ENCODE measurements at places on chromosomes 1 and 21.

DNA sequence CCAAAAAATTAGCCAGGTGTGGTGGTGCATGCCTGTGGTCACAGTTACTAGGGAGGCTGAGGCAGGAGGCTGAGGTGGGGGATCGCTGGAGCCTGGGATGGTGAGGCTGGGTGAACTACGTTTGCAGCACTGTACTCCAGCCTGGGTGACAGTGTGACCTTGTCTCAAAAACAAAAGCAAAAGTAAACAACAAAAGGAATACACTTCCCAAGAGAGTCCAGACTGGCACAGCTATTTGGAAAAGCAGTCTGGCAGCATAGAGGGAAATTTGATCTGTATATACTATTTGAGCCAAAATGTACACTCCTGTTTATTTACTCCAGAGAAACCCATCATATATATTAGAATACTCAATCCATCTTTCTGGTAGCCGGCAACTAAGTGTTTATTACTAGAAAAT lies 107.0 kb upstream of the HMCN1 start:
- DNase-seq: peak; percentile 4

DNA sequence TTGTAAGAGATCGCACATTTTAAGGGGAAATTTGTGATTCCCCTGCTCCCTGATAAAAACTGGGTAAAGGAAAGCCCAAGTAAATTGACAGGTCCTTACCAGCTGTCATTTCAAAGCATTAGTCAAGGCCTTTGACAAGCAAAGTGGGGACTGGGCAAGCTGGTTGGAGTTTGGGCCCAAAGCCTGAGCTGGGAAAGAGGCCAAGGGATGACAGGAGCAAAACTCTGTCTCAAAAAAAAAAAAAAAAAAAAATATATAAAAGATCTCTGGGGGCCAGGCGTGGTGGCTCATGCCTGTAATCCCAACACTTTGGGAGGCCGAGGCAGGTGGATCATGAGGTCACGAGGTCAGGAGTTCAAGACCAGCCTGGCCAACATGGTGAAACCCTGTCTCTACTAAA lies 36.9 kb downstream of the SLC2A1 start:
- DNase-seq: no peak

GRCh38 chr1:151193856-151194255 lies 3.9 kb upstream of the VPS72 start:
- DNase-seq: no peak

- DNase-seq: peak; percentile 31
These were observed 20.4 kb downstream of the SLC16A1 start for GRCh38 chr1:112935461-112936111.

DNA sequence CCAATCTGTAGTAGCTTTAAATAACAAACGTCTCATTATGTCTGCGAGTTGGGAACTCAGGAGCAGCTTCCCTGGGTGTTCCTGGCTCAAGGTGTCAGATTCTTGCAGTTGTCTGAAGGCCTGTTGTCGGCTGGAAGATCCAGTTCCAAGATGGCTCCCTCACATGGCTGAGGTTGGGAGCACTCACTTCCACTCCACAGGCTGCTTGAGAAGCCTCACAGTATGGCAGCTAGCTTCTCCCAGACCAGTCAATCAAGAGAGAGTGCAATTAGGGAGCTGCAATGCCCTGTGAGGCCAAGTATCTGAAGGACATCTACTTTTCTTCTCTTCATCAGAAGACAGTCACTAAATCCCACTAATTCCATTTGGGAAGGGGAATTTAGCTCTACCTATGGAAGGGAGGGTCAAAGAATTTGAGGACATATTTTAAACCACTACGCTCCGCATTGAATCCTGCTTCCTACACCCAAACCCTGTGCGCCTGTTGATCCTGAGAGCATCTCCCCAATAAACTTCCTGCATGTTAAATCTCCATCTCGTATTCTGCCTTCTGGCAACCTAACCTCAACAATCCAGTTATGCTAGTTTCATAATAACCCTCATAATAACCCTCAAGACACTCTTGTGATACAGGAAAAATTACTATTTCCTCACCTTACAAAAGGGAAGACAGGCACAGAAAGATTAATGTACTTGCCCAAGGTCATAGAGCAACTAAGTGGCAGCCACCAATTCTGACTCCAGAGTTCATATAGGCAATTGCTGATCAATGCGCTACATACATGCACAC lies 3.6 kb upstream of the VPS26C start:
- DNase-seq: no peak

DNA sequence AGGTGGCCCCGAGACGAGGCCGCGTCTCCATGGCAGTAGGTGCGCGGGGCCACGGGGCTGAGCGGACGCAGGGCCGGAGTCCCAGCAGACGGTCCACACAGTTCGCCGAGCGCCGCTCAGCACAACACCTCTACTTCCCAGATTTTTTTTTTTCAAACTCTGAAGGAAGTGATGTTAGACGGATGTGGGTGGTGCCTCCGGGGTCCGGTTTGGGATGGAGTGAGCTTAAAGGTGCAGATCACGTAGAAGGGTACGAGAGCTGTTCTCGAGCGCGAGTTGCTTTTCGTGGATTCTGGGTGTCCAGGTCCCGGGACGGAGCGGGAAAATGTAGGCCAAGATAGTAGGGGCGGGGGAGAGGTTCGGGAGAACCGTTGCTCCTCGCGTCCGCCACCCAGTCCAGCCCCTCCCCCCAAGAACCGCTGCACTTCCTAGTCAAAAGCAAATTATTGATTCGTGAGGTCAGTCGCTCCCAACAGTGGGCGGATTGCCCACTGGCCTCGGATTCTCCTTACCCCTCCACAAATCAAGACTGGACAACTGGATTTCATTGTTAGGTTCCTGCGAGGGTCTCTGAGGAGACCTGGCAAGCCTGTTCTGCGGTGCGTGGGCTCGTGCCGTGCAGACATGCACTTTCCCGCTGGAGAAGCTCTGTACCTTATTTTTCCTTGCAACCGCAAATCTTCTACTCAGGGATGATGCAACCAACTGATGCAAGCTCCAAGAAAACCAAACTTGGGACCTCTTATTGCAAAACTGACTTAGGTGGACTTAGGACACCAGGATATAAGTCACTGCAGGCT lies at the start of gene TXNDC12:
Gene TXNDC12, minus strand, starts transcription at position 126 of the 800 bp plus-strand sequence. Its CDS starts 95 bp downstream, at position 31.
- peak; percentile 89 for DNase-seq

DNA sequence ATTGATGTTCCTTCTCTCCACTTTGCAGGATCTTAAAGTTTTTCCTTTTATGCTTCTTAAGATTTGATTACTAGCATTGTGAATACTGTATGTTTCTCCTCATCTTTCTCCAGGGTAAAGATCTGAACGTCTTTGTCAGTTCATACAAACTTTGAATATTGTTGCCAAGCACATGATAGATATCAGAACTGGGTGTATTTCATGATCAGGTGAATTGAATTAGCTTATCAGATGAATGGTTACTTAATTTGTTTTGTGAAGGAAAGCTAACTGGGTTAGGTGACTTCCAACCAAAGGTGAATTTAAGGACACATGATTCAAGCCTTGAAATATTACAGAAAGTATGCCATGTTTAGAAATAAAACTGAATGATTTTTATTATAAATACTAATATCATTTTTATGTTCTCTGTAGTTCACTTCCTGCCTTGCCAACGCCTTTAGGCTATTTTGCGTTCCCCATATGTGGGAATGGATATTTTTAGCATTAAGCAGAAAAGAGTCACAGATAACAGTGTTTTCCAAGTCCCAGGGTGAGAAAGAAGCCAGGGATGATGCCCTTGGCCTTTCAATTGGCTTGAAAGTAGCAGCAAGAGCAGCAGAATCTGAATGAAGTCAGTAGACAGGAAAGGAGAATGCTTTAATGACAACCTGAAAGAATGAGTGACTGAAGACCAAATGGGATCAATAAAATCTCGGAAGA lies 752.1 kb downstream of the NCAM2 start:
- no peak for DNase-seq

- no peak for DNase-seq
These were observed 17.7 kb upstream of the NFIA start for GRCh38 chr1:61064673-61065072.

GRCh38 chr1:59034925-59035324 lies 251.1 kb upstream of the JUN start:
- no peak for DNase-seq

GRCh38 chr21:37877171-37877570 lies 39.1 kb downstream of the KCNJ6 start:
- no peak for DNase-seq

DNA sequence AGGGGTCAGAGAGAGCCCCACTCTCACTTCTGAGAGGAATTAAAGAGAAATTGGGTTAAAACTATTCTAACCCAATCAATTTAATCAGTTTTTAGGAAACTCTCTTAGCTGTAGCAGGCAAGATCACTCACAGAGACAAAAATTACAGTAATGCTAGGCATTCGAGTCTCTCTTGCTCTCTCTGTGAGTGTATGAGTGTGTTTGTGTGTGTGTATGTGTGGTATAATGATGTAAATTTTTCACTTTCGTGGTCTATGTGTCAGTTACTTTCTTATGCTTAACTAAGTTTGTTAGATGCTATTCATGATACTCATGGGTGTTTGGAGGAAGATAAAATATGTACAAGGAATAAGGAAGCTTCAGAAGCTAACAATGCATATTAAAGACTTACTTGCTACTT lies 131.3 kb downstream of the FASLG start:
- no peak for DNase-seq

DNA sequence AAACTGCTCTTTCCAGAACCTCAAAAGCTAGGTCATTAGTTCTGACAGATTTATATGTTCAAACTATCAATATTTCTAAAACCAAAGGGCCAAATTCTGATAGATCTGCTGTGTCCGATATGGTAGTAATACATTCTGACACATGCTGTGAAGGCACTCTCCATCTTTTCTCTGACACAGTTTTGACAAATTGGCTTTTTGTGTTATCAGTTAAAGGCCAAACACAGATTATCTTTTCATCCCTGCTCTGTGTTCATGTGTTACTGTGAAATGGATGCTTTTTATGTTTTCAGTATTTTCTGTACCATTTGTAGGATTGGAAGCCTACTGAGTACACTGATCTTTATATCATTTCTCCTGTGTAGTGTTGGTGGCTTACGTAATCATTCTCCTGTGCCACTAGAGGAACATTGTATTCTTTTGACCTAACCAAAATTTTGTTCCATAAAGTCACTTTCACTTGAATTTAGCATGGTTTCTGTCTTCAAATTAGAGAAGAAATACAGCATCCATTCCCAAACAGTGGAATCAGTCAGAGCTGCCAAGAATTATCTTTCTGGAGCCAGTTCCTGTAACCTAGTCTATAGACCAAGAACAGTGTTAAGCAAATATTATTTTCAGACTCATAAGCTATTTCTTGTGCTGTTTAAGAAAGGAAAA lies 137.2 kb downstream of the ADGRL2 start:
- peak; percentile 12 for DNase-seq

GRCh38 chr1:15510611-15511405 lies 13.2 kb downstream of the CASP9 start:
- no peak for DNase-seq

DNA sequence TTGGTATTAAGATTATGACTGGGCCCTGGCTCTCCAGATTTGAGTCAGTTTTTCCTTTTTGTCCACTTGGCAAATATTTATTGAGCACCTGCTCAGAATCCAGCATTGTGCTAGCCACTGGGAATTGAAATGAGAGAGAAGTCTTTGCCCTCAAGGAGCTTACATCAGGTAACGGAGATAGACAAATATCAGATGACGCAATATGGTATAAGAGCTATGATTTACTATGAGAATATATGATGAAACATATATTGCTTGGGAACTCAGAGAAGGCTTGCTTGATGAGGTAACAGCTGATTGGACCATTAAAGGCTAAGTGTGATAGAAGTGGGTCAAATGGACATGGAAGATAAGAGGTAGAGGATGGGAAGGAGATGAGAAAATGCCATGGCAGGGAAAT lies 41.0 kb upstream of the GPR88 start:
- no peak for DNase-seq

DNA sequence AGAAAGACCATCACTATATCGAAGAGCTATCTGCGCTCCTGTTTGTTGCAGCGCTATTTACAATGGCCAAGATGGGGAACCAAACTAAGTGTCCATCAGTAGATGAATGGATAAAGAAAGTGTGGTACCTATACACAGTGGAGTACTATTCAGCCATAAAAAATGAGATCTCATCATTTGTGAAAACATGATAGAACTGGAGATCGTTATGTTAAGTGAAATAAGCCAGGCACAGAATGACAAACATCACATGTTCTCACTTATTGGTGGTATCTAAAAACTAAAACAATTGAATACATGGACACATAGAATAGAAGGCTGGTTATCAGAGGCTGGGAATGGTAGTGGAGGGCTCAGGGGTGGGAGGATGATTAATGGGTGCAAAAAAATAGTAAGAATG lies 256.2 kb downstream of the SRGAP2C start:
- DNase-seq: no peak

- DNase-seq: no peak
These were observed 125.6 kb downstream of the ETS2 start for GRCh38 chr21:38931291-38931690.

- no peak for DNase-seq
These were observed 14.8 kb downstream of the LHX4 start for GRCh38 chr1:180244840-180245239.

DNA sequence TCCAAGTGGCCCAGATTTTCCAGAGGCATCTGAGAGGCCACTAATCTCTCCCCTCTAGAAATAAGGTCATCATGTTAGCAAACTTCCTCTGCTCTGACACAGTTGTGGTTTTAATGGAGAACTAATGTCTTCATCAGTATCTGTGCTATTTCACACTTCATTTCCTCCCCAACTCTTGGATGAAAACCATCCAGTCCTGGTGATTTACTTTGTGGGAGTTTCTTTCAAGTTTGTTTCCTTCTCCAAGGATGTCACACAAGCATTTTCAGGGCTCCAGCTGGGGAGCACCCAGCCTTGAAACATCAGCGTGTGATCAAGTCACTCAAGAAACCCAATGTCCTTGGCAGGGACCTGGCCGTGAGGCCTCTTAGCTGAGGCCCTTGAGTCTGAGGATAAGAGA lies 38.8 kb downstream of the TBX15 start:
- no peak for DNase-seq

- DNase-seq: no peak
These were observed 713.8 kb downstream of the KCNT2 start for GRCh38 chr1:195894411-195894810.
